ENCODE measurements at places on chromosomes 7 and 10.

- no peak for DNase-seq
Measured at GRCh38 chr7:109901926-109902325, 1189.0 kb upstream of the LRRN3 start.

DNA sequence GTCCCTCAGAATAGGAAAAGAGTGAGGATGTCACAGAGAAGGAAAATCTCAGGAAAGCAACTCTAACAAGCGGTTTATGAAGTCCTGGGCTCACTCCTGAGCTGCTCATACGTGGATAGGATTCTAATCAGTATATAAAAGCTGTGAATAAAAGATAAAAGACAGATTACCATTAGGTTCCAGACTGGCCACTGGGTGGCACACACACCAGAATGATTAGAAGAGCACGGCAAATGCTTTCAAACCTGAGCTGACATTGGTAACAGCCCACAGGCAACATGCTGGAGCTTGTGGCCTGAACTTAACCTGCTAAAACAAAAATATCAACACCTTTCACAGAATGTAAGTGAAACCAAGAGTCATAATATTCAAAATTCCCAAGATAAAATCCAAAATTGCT lies 370.8 kb downstream of the GRID1 start:
- peak; percentile 16 for DNase-seq

- no peak for DNase-seq
Measured at GRCh38 chr10:75051308-75051707, 60.1 kb upstream of the SAMD8 start.

- peak; percentile 44 for DNase-seq
Measured at GRCh38 chr10:4176500-4177281, 391.7 kb upstream of the KLF6 start.

GRCh38 chr10:110279407-110279986 lies 25.2 kb downstream of the SMNDC1 start:
- peak; percentile 76 for DNase-seq

- DNase-seq, result no peak
Measured at GRCh38 chr10:84562592-84562991, 234.2 kb downstream of the CCSER2 start.

GRCh38 chr10:76942628-76943416 lies 694.8 kb downstream of the KCNMA1 start:
- DNase-seq, result no peak

- DNase-seq, result no peak
Measured at GRCh38 chr7:98509836-98510235, 107.2 kb upstream of the NPTX2 start.

DNA sequence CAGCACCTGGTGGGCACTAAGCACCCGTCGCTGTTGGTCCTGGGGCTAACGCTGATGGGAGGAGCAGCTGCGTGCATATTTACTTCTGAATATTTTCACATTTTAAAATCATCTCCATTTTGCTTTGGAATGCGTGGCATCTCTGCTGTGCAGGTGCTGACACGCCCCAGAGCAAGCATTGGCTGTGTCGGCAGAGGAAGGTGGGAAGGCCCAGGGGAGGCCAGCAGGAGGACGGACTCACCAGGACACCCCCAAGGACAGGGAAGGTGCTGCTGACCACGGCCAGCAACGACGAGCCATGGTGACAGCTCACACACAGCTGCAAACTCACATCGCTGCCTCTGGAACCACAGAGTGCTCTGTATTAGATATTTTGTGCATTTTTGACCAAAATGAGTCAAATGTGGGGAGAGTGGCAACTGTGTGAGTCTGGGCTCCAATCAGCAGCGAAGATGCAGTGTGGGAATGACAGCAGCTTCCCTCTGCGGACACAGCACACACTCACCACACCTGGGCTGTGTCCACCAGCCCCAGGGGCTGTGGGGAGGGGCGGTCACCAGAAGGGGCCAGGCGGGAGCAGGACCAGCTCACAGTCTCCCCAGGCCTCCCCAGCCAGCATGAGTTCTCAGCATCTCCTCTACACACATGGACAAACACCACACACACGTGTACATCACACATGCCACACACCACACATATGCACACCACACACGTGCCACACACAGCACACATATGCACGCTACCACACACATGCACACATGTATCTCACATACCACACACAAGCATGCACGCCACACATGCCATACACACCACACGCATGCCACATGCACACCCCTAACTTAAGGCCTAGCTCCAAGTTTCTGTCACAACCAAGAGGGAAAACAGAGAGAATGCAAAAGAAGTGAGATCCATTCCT lies 58.2 kb downstream of the PTPRN2 start:
- DNase-seq, result no peak

Measured in inflammatory macrophage treated with lipopolysaccharide for 4 hours (primary cell).